ENCODE measurements at places on chromosomes 6 and 20. TPM values are rescaled to one million over a fixed set of nuclear protein-coding genes. Genes with fewer than 3 reads are reported as not detected.

Gene SLC18B1
- 11.8 TPM for total RNA-seq

DNA sequence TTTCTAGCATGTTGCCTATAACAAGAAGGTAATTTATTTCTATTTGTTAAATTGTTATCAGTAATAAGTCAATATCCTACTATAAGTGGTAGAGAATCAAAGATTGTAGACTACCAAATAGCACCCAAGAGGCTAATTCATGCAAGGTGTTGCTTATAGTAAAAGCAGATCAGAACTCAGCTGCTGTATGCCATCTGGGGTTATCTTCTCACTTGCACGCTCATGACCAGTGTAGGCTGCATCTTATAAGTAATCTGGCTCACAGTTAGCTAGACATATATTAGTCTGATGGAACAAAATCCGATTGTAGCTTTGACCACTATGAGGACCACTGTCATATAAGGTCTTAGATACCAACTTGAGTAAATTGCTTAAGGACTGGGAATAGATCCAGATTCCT, 17.0 kb downstream of the TOP1 start:
- DNase-seq = no peak
- no peaks in the 10 kb centered on the region for H3K36me3 ChIP-seq
- H3K27me3 ChIP-seq = no peaks in the 10 kb centered on the region

- no peaks in the 10 kb centered on the region for H3K4me1 ChIP-seq
- no peaks in the 10 kb centered on the region for H3K36me3 ChIP-seq
- no peak overlapping the region for H3K27ac ChIP-seq
- DNase-seq = no peak
These were observed 10.9 kb upstream of the PGC start for GRCh38 chr6:41757931-41758640.

DNA sequence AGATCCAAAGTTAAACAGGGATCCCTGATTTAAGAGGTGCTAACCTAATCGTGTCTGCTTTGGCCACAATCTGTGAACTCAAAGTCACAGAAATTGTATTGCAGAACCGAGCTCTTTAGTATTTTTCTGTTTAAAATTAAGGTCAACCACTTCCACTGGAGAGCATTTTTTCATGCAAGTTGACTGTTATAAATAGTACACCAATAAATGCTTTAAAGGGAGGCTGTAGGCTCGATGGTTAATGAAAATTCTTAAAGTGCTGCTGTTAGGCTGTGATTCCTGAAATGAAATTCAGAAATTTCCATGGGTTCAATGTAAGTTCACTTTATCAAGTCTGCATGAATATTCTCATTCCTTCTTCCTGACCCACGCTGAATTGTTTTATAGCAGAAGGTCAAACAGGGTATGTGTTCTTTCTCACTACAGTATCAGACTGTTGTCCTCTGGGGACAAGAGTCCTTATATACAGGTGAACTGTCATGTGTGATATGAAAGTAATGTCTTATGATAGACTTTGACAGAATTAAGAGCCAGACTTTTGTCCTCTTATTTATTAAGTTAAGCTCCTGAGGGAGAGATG, 92.5 kb upstream of the HDGFL1 start:
- H3K27ac ChIP-seq = no peak overlapping the region
- H3K27me3 ChIP-seq = no peaks in the 10 kb centered on the region
- H3K4me1 ChIP-seq = no peaks in the 10 kb centered on the region
- DNase-seq = no peak
- no peak overlapping the region for H3K4me3 ChIP-seq

GRCh38 chr20:9143926-9144325, 75.0 kb downstream of the PLCB4 start:
- H3K27me3 ChIP-seq = no peaks in the 10 kb centered on the region
- no peak overlapping the region for H3K27ac ChIP-seq
- H3K36me3 ChIP-seq = no peaks in the 10 kb centered on the region
- no peak overlapping the region for H3K4me3 ChIP-seq
- DNase-seq = no peak

DNA sequence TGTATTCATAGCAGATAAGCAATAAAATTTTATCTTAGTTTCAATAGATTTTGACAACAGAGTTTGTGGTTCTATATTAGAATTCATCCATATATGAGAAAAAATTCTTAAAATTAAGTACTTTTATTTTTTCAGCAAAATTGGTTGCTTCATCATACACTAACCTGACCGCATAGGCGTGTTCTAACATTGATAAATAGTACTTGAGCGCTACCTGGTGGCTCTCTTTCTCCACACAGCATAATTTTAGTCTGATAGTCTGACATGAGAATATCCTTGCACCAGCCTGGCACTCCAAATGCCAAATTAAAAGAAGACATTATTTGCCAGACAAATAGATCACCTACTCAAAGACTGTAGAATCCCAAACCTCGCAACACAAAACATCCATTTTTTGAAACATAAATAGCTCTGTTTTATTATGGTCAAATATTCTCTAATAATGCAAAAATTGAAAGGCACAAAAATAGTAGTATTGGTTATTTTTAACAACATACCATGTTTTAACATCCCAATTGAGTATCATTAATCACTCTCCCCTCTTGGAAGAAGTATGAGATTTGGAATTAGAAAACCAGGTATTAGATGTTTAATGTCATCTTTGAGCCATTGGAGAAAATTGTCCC, 33.0 kb upstream of the FILIP1 start:
- no peaks in the 10 kb centered on the region for H3K4me1 ChIP-seq
- DNase-seq = peak; percentile 69
- no peaks in the 10 kb centered on the region for H3K36me3 ChIP-seq
- no peaks in the 10 kb centered on the region for H3K27me3 ChIP-seq
- H3K4me3 ChIP-seq = no peak overlapping the region

GRCh38 chr20:10519361-10520046, 84.4 kb downstream of the SLX4IP start:
- no peaks in the 10 kb centered on the region for H3K4me1 ChIP-seq
- no peak overlapping the region for H3K4me3 ChIP-seq
- H3K27ac ChIP-seq = no peak overlapping the region
- no peak for DNase-seq
- H3K27me3 ChIP-seq = no peaks in the 10 kb centered on the region

DNA sequence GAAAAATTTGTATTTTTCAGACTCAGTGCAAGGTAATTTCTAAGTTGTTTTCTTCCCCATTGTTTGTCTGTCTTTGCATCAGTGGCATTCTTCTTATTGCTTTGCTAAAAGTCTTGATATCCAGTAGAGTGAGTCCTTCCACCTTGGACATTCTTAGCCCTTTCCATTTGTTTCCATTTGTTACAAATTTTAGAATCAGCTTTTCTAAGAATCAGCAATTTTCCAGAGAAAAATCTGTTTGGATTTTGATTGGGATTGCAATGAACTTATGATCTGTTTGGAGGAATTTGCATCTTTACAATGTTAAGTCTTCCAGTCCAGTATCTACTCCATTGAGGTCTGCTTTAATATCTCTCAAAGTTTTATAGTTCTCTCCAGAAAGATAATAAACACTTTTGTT, 36.4 kb downstream of the LRRN4 start:
- DNase-seq = no peak
- H3K27me3 ChIP-seq = no peaks in the 10 kb centered on the region
- no peaks in the 10 kb centered on the region for H3K4me1 ChIP-seq
- no peak overlapping the region for H3K4me3 ChIP-seq
- no peak overlapping the region for H3K27ac ChIP-seq

DNA sequence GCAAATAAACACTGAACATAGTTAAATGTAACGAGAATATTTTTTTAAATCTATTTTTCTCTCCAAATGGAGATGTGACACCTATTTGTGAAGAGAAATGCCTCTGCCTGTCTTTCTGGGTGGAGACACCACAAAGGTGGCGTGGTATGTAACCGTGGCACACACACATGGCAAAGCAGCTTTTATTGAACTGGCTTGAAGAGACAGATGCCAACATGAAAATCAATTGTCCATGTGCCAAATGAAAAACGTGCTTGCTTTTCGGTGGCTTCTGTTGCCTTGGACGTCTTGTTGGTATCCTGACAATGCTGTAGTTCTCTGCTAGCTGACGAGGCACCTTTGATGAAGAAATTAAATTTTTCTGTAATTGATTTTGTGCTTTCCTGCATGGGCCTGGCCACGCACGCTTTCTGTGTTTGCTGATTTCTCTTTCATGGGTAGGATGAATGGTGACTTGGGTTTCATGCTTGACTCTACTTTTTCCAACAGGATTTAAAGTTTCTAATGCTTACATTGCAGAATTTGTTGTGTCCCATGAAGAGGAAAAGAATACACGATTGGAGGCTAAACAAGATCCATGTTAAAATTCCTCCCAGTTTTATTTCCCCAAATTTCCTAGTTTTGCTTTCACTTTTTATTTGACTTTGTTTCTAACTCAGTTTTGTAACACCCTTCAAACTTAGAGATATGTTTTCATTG, 202.6 kb downstream of the TMEM242 start:
- no peak overlapping the region for H3K4me3 ChIP-seq
- H3K27ac ChIP-seq = no peak overlapping the region
- H3K27me3 ChIP-seq = no peaks in the 10 kb centered on the region
- no peak for DNase-seq
- H3K36me3 ChIP-seq = no peaks in the 10 kb centered on the region
